ENCODE measurements at places on chromosomes 6 and 20. TPM values are rescaled to one million over a fixed set of nuclear protein-coding genes. Genes with fewer than 3 reads are reported as not detected.
A peak's percentile ranks its signal among the peaks of the same experiment; 100 is the strongest.

DNA sequence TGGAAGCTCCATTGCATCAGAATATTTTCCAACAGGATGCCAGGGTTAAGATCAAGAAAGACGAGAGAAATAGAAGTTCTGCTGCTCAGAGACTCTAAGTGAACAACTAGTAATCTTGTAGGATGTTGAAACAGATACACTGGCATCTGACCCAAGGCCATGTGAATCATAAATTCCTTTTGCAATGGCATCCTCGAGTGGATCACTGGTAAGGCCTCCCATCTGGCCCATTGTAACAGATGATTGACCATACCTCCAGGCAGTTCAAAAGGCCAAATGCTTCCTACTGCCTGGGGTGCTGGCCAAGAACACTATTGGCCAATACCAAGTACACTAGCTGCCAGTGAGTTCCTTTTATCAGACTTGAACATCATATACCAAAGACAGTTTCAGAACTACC is 9.9 kb upstream of the SLC17A3 start:
- DNase-seq, result no peak

DNA sequence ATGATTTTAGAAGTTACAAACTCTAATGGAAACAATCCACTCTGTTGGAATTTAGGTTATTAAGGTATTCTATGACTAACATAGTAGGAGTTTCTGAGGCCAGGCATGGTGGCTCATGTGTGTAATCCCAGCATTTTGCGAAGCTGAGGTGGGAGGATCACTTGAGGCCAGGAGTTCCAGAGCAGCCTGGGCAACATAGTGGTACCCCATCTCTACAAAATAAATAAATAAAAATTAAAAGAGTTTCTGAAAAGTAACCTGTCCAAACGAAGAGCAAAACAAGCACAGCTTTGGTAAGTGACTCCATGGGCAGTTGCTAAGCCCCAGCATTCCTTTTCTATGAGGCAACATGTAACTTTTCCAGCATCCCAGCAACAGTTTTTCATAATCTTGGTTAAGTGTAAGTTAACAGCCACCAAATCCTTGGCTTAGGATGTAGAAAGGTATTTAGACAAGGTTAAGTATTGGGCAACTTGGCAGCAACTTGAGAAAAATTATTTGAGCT is 86.3 kb downstream of the SOX4 start:
- DNase-seq, result no peak

GRCh38 chr6:13789746-13790145 is 24.6 kb downstream of the MCUR1 start:
- DNase-seq, result no peak

- DNase-seq, result no peak
Measured at GRCh38 chr6:130206479-130206878, 16.3 kb downstream of the SAMD3 start.

- no peak for DNase-seq
Measured at GRCh38 chr6:70706491-70707123, 38.9 kb downstream of the SMAP1 start.

DNA sequence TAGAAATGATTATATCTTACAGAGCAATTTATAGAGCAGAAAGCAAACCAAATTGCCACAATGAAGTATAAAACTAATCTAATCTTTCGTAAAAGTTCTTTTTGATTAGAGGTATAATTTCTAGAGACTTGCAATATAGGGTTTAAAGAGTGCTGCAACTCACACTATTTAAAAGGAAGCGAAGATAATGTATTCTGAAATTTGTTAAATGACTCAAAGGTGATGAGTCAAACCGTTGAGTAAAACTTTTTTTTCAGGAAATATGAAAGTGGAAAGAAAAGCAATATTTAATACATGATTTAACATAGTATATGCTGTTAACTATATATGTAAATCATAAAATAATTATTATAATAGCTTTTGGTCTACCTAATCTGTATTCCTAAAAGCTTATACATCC is 133.6 kb downstream of the SYNE1 start:
- DNase-seq, result no peak

COX4I2 gene
- 9.0 TPM for total RNA-seq

GRCh38 chr6:7184502-7184901 is 76.7 kb downstream of the RREB1 start:
- peak; percentile 47 for DNase-seq

- no peak for DNase-seq
Measured at GRCh38 chr6:156334966-156335365, 442.2 kb upstream of the ARID1B start.

- DNase-seq, result no peak
Measured at GRCh38 chr20:31844737-31845299, 586 bp downstream of the FOXS1 start.

DNA sequence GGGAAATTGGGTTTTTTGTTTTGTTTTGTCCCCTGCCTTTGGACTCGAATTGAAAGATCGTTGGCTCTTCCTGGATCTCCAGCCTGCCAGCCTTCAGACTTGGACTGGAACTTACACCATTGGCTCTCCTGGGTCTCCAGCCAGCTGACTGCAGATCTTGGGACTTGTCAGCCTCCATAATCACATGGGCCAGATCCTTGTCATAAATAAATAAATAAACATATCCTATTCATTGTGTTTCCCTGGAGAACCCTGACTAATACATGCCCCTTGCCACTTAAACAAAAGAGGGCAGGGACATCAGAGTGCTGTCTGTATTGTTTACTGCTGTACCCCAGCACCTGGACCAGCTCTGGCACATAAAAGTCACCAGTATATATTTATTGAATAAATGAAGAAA is 101.5 kb downstream of the CAP2 start:
- no peak for DNase-seq

DNA sequence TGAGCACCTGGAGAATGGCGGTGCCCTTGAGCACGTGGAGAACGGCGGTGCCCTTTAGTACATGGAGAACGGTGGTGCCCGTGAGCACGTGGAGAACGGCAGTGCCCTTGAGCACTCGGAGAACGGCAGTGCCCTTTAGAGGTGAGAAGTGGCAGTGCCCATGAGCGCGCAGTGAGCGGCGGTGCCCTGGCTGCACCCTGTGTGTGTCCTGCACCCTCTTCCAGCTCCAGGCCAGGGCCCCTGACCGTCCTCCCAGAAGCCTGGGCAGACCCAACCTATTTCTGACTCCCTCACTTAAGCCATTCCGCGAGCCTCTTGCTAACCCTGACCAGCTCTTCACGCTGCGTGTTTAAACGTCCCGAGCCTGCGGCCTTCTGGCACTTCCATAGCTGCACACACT is 151.3 kb downstream of the DLL1 start:
- DNase-seq, result no peak

GRCh38 chr20:48616481-48616880 is 211.3 kb downstream of the PREX1 start:
- no peak for DNase-seq

GRCh38 chr20:57482148-57482547 is 42.8 kb downstream of the CTCFL start:
- no peak for DNase-seq

GRCh38 chr6:144777249-144777648 is 492.1 kb downstream of the UTRN start:
- no peak for DNase-seq

DNA sequence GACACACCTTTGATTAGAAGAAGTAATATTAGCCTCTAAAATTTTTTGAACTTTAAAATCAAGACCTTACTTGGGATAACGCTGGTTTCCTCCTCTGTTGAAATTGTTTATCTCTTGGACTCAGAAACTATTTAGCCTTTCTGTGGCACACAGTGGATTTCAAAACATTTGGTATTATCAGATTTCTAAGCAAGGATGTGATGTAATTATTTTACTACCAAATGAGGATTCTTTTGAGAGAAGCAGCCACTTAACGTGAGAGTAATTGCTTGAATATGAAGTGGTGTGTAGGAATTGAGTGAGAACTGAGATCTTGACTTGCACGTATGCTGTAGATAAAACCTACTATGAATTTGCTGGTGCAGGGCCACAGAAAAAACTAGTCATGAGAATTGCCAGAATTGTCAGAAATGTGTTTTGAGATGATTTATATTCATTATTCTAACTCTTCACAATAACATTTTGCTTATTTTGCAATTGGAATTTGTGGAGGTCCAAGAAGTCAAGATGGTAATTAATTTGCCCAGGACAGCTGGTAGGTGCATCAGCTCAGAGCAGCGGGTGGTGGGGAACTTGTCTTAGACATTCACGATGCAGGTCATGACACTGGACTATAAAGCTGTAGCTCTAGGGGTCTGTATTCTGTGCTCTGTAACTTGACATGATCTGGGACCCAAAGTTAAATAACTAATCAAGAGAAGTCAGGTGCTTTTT is 53.4 kb downstream of the AKAP12 start:
- DNase-seq, result no peak

ATP9A gene
- 19.5 TPM for total RNA-seq

PDCD2 gene
- total RNA-seq, result 36.3 TPM

DDO gene
- 4.4 TPM for total RNA-seq

PTGIS gene
- 169 TPM for total RNA-seq

- no peak for DNase-seq
Measured at GRCh38 chr20:22740829-22741228, 156.5 kb upstream of the FOXA2 start.

DNA sequence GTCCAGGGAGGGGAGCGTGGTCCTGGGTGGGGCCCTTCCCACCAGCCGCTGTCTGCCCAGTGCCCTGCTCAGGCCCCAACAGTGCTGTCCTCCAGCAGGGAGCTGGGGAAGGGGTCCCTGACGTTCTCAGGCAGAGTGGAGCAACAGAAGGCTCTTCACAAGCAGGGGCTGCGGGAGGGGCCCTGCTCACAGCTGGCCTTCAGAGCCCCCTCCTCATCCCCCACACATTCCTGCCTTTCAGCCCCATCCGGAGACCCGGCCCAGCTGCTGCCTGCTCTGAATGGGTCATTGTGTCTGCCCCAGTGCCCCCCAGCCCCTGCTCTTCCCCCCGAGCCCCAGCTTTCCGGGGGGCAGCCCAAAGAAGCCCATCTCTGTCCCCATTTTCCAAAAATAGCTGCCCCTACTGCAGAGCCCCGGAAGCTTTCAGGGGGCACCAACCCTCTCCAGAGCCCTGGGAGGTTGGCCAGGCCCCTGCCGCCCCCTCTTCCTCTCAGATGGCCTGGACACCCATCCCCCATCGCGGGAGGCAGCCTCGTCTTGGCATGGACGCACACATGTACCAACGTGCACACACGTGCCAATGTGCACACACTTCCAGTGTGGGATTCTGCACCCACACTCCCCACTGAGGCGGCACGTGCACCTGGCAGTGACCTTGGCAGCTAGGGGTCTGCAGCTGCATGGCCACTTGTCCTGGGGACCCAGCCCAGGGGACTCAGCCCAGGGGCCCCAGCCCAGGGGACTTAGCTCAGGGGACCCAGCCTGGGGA is 3.7 kb downstream of the COL20A1 start:
- no peak for DNase-seq

DNA sequence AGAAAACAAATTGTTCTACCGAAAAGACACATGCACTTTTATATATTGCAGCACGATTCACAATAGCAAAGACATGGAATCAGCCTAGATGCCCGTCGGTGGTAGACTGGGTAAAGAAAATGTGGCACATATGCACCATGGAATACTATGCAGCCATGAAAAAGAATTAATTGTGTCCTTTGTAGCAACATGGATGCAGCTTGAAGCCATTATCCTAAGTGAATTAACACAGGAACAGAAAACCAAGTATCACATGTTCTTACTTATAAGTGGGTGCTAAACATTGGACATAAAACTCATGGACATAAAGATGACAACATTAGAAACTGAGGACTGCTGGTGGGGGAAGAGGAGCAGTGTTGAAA is 32.4 kb downstream of the RALGAPB start:
- DNase-seq, result no peak

MDFI gene
- total RNA-seq, result 12.3 TPM

ADIG gene
- total RNA-seq, result not detected

- DNase-seq, result no peak
Measured at GRCh38 chr20:3436864-3437574, 29.6 kb upstream of the DNAAF9 start.

GRCh38 chr6:151167034-151167433 is 72.7 kb upstream of the AKAP12 start:
- DNase-seq, result no peak

DNA sequence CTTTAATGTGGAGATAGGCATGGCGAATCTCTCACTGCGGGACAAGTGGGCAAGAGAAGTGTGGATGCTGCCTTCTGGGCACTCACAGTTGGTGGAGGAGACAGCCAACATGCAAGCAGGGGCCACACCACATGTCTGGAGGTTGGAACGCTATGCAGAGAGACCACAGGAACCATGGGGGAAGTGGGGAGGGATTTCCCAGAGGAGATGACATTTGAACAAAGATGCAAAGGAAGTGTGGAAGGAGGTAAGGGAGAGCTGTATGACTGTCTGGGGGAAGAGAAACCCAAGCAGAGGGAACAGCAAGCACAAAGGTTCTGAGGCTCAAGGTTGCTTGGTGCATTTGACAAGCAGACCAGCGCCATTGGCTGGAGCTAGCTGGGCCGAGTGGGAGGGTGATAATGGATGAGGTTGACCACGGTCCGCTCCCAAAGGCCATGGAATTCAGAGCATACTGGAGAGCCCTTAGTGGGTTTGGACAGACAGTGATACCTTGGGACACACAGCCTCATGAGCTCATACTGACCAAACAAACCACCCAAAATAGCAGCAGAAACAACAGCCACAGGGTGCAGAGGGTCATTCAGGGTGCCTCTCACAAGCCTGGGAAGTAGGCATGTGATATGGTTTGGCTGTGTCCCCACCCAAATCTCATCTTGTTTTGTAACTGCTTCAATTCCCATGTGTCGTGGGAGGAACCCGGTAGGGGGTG is 7.6 kb upstream of the FAM110A start:
- DNase-seq, result no peak

OR2H1 gene
- total RNA-seq, result not detected

- no peak for DNase-seq
Measured at GRCh38 chr6:6951355-6951754, 156.4 kb upstream of the RREB1 start.

DNA sequence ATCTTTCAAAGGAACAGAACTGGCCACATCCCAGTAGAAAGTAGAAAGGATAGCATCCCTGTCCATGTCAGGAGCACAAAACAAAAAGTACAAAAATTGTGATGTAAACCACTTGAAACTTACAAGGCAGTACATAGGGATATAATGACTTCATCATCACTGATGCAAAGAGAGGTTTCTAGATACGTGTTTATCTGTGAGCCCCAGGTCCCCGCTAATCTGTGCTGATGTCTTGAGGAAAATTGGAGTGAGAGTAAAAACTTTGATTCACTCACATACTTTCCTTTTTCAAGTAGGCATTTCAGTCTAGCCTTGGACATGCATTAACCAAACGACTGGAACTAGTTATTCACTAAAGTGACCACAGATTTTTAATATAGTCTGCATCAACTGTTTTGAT is 216.7 kb upstream of the QKI start:
- no peak for DNase-seq

- DNase-seq, result no peak
Measured at GRCh38 chr6:169626649-169627048, 75.2 kb downstream of the WDR27 start.

- DNase-seq, result no peak
Measured at GRCh38 chr6:95169775-95170174, 407.6 kb upstream of the MANEA start.

IL17A gene
- not detected for total RNA-seq

Data from right atrium auricular region (tissue), 2 donors.